ENCODE measurements at places on chromosomes 2 and 18. TPM values are rescaled to one million over a fixed set of nuclear protein-coding genes. Genes with fewer than 3 reads are reported as not detected.
A peak's percentile ranks its signal among the peaks of the same experiment; 100 is the strongest.

SLC9A4 gene
- total RNA-seq, result not detected

DNA sequence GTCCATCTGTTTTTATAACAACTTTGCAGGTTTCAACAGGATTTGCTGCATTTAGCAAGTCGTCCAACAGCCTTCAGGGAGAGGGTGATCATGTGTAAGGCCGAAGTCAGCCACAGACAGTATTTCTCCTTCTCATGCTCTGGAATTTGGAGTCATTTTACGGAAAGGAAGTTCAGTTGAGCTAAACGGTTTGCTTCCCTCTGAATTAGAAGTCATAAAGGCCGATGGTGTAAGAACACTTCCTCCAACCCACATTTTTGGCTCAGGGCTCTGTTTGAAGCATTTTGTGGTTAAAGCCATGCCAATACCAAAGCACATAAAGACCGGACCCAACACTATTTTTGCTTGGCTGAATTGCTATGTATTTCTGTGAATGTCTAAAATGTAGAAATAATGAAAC lies 129.5 kb downstream of the TMEM182 start:
- DNase-seq, result peak; percentile 28

- peak; percentile 37 for DNase-seq
Observed at GRCh38 chr18:70047931-70048603, 100.4 kb upstream of the CD226 start.

DNA sequence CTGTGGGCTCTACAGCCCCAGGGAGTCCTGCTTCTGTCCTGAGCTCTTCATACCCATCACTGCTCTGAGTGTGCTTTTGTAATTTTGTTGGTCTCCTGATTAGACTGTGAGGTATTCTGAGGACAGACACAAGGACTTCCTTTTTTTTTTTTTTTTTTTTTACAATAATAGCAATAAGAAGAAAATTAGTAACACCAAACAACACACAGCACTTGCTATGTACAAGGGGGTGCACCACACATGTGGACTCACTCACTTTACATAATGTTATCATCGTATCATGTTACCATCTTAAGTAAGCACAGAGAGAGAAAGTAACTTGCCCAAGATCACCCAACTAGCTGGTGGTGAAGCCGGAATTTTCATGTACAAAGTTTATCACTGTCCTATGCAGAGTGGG lies 34.6 kb downstream of the MBP start:
- no peak for DNase-seq

GRCh38 chr18:13136056-13136903 lies 82.3 kb upstream of the LDLRAD4 start:
- DNase-seq, result peak; percentile 36
